H1 (cell line): ENCODE measurements at places on chromosomes 3 and 15.

- no peak overlapping the region for H3K27ac ChIP-seq
- H3K4me3 ChIP-seq = no peak overlapping the region
- no peaks in the 10 kb centered on the region for H3K36me3 ChIP-seq
- peaks cover 9% of the 10 kb centered on the region; the same call in 1 of the 2 replicates for H3K4me1 ChIP-seq
- H3K27me3 ChIP-seq = no peaks in the 10 kb centered on the region
These were observed 89.8 kb upstream of the SLC2A2 start for GRCh38 chr3:171116365-171116764.

GRCh38 chr3:4643904-4644547 lies 150.9 kb downstream of the ITPR1 start:
- no peaks in the 10 kb centered on the region for H3K36me3 ChIP-seq
- DNase-seq = no peak
- H3K27ac ChIP-seq = no peak overlapping the region
- H3K27me3 ChIP-seq = no peaks in the 10 kb centered on the region

GRCh38 chr3:194046995-194047645 lies 88.8 kb upstream of the HES1 start:
- no peak overlapping the region for H3K27ac ChIP-seq
- H3K4me1 ChIP-seq = no peaks in the 10 kb centered on the region
- DNase-seq = no peak
- no peaks in the 10 kb centered on the region for H3K27me3 ChIP-seq
- no peaks in the 10 kb centered on the region for H3K36me3 ChIP-seq

GRCh38 chr3:58563386-58564035 lies 13.7 kb downstream of the FAM107A start:
- no peak overlapping the region for H3K27ac ChIP-seq
- no peak for DNase-seq
- H3K27me3 ChIP-seq = no peaks in the 10 kb centered on the region; the same call in 1 of the 2 replicates
- no peak overlapping the region for H3K4me3 ChIP-seq

DNA sequence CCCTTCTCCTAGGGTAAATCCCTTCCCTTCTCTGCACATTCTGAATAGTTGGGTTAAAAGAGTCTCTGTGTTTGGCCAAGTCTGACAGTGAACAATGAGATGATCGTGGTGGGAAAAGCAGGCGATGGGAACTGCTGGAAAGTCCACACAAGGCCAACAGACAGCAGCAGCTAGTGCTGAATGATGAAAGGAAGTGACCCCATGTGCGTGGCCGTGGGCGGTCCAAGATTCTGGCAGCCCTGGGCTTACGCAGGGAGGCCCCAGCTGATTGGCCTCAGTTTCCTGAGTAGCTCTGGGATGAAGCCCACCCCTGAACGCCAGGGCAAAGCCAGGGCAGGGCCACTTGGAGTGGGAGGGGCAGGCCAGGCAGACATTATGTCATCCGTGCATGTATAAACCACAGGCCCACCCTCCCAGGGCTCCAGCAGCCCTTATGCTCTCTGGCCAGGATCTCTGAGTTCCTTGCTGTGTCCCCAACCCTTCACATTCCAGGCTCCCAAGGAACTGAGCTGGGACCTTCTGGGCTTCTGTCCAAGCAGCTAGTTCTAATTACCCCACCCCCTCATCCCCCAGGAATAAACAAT lies 57.8 kb downstream of the CDC25A start:
- no peak overlapping the region for H3K4me3 ChIP-seq
- no peaks in the 10 kb centered on the region for H3K36me3 ChIP-seq
- H3K27ac ChIP-seq = no peak overlapping the region
- H3K4me1 ChIP-seq = no peaks in the 10 kb centered on the region
- H3K27me3 ChIP-seq = no peaks in the 10 kb centered on the region

DNA sequence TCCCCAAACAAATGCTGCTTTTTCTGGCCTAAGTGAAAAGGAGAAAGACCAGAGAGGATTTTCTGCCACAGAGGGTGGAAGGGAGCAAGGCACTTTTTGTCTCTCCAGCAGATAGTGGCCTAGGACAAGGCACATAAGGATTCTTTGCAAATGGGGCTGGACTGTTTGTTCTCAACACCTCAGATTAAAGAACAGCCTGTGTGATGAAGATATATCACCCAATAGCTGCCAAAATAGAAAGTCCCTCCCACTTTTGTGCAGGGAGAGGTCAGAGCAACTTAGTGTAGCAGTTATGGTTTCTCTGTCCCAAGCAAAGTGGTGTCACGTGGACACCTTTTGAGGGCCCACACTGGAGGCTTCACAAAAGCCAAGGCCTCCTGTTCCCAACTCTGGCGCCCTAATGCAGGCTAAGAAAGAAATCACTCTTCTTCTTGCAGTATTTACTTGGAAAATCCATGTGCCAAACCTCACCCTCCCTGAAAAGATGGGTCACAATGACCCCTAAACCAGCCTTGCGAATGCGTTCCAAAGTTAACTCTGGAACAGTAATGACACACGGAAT lies 84.9 kb downstream of the LRIG1 start:
- H3K36me3 ChIP-seq = peaks cover 52% of the 10 kb centered on the region
- peaks cover 9% of the 10 kb centered on the region; the same call in 1 of the 2 replicates for H3K4me1 ChIP-seq
- H3K27ac ChIP-seq = no peak overlapping the region
- no peak for DNase-seq
- no peak overlapping the region for H3K4me3 ChIP-seq

GRCh38 chr15:60536314-60536713 lies 57.4 kb upstream of the ICE2 start:
- H3K4me3 ChIP-seq = no peak overlapping the region
- no peak for DNase-seq
- no peak overlapping the region for H3K27ac ChIP-seq
- H3K27me3 ChIP-seq = no peaks in the 10 kb centered on the region
- H3K4me1 ChIP-seq = no peaks in the 10 kb centered on the region
- H3K36me3 ChIP-seq = no peaks in the 10 kb centered on the region

GRCh38 chr3:116408473-116408872 lies 36.8 kb downstream of the LSAMP start:
- no peaks in the 10 kb centered on the region for H3K36me3 ChIP-seq
- H3K27ac ChIP-seq = no peak overlapping the region

DNA sequence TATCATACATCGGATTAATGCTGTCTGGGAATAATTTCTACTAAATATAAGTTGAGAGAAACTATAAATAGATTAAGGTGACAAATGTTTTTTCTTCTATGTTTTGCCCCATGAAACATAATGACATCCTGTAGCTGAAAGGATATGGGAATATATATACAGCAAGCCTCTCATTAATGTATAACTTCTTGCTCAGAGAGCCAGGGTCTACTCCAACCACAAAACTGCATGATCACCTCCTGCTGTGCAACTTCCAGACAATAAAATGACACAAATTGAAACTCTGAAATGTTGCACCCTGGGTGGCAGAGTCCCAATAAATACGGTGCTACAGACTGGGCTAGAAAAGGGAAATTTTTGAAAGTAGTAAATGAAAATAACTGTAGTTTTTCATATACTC lies 571.9 kb upstream of the CBLB start:
- H3K4me3 ChIP-seq = no peak overlapping the region
- DNase-seq = no peak
- H3K36me3 ChIP-seq = no peaks in the 10 kb centered on the region
- H3K4me1 ChIP-seq = no peaks in the 10 kb centered on the region
- H3K27me3 ChIP-seq = no peaks in the 10 kb centered on the region

GRCh38 chr15:90603893-90604292 lies 74.2 kb downstream of the CRTC3 start:
- no peak overlapping the region for H3K4me3 ChIP-seq
- DNase-seq = no peak
- H3K36me3 ChIP-seq = no peaks in the 10 kb centered on the region
- H3K27ac ChIP-seq = no peak overlapping the region
- H3K27me3 ChIP-seq = 0 out of 2 replicates have a peak, but pooled peaks cover 5% of the 10 kb centered on the region

DNA sequence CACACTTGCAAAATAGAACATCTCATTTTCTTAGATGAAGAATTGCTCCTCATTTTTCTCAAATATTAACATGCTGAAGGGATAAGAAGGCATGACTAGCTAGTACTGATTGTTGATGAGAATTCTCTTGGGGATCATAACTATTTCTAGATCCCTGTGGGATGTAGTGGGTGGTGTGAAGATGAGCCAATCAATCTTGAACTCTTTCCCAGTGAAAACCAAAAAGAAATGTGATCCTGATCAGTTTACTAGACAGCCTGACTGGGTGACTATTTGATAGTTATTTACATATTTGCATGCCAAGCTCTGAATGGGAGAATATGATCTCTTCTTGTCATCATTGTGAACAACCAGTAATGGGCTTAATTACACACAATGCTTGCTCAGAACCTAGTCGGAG lies 63.7 kb downstream of the ZIC1 start:
- H3K4me1 ChIP-seq = no peaks in the 10 kb centered on the region
- H3K36me3 ChIP-seq = no peaks in the 10 kb centered on the region
- no peaks in the 10 kb centered on the region for H3K27me3 ChIP-seq
- no peak overlapping the region for H3K4me3 ChIP-seq
- no peak for DNase-seq

GRCh38 chr15:89346516-89347231 lies 12.1 kb upstream of the POLG start:
- no peaks in the 10 kb centered on the region for H3K27me3 ChIP-seq
- peak; percentile 58 for DNase-seq
- no peak overlapping the region for H3K27ac ChIP-seq
- no peak overlapping the region for H3K4me3 ChIP-seq
- no peaks in the 10 kb centered on the region for H3K36me3 ChIP-seq

GRCh38 chr15:28123408-28124023 lies 24.4 kb upstream of the OCA2 start:
- no peak overlapping the region for H3K4me3 ChIP-seq
- peaks cover 26% of the 10 kb centered on the region for H3K36me3 ChIP-seq
- H3K27me3 ChIP-seq = no peaks in the 10 kb centered on the region
- DNase-seq = peak; percentile 85
